Neural cell (in vitro differentiated cells): ENCODE measurements at places on chromosomes 3 and 15. TPM values are rescaled to one million over a fixed set of nuclear protein-coding genes. Genes with fewer than 3 reads are reported as not detected.

Gene MYRIP
- polyA plus RNA-seq: 0.64 and 0.76 TPM in 2 replicates

Gene ARNT2
- 41.2 and 49.8 TPM in 2 replicates for polyA plus RNA-seq

Gene NR1I2
- polyA plus RNA-seq: 0.53 and 0.72 TPM in 2 replicates

Gene GOLGA6D
- polyA plus RNA-seq: 0.12 TPM in 1 of 2 replicates, not detected in the other

Gene COL6A5
- polyA plus RNA-seq: not detected in 2 replicates

Gene LIPC
- polyA plus RNA-seq: not detected in 2 replicates

Gene DLEC1
- polyA plus RNA-seq: 0.25 and 0.44 TPM in 2 replicates
